ENCODE measurements at places on chromosomes 4 and X. TPM values are rescaled to one million over a fixed set of nuclear protein-coding genes. Genes with fewer than 3 reads are reported as not detected.

- no peak for DNase-seq
Measured at GRCh38 chr4:111880116-111880515, 265.1 kb upstream of the FAM241A start.

RBM47 gene
- 197 TPM for total RNA-seq

DNA sequence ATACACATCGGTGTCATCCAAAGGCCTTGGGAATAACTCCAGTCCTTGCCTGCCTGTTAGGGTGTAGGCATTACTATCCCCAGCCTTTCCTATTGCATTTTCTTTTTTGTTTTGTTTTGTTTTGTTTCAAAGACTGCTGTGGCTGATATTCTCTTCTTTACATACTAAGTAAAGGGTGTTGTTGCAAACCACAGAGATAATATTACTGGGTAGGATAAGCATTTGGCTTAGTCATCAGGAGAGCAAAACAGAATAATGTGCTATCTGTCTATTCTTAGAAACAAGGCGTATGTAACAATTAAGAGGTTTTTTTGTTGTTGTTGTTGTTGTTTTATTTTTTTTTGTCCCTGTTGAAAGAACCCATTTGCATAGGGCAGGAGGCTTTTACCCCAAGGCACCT lies 41.8 kb downstream of the UGT2B28 start:
- no peak for DNase-seq

- no peak for DNase-seq
Measured at GRCh38 chrX:101530944-101531343, 19.4 kb upstream of the ARMCX1 start.

ARR3 gene
- total RNA-seq: not detected

FAM53A gene
- total RNA-seq: 2.5 TPM

CSAG1 gene
- not detected for total RNA-seq

DNA sequence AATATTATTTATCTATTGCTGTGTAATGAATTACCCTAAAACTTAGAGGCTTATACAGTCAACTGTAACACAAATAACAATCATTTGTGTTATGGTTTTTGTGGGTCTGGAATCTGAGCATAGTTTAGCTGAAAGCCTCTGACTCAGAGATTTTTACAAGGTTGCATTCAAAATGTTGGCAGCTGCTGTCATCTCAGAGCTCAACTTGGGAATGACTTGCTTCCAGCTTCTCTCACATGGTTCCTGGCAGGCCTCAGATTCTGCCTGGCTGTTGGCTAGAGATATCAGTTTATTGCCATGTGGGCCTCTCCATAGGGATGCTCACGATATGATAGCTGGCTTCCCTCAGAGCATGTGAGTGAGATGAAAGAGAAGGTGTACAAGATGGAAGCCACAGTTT lies 70.2 kb upstream of the BRWD3 start:
- DNase-seq: no peak

TCEANC gene
- 2.5 TPM for total RNA-seq

CTPS2 gene
- 4.9 TPM for total RNA-seq

GRCh38 chr4:67659065-67659464 lies 41.9 kb downstream of the UBA6 start:
- DNase-seq: no peak

- DNase-seq: no peak
Measured at GRCh38 chr4:181364504-181364903, 878.7 kb upstream of the TENM3 start.

DNA sequence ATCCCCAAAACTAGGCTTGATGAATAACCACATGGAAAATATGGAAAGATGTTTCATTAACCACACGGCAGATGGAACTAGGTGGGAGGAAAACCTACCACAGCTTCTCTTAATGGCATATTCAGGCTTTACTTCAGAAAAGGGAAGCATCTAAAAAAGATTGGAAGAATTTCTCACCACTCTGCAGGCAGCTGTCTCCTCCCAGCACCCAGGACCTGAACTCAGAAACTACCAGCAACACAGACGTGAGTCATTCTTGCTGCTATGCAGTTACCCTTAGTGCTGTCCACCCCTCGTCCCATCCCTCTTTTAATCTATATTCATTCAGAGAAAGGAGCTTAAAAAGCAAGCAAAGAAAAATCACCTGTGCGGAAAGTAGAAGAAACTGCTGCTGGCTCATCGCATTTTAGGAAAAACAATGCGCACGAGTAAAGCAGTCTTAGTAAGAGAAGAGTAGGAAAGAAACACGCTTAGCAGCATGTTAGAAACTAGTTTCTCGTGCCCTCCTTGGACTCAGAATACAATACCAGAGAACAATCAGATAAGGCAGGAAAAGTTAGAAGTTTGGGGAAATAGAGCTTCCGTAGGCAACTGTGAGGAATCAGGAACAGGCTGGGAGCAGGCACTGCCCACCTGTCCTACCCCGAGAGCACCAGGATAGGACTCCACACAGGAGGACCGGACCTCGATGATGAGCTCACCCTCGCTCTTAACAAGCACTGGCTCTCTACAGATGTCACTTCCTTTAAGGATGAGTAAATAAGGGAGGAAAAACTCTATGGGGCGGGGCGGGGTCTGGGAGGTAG lies 48.1 kb upstream of the ENPP6 start:
- DNase-seq: no peak

UGT2B17 gene
- total RNA-seq: not detected

GRCh38 chr4:105192474-105192873 lies 45.8 kb downstream of the TET2 start:
- DNase-seq: no peak

GRCh38 chrX:46649421-46650260 lies 76.1 kb downstream of the CHST7 start:
- no peak for DNase-seq

UGT2B11 gene
- not detected for total RNA-seq

DNA sequence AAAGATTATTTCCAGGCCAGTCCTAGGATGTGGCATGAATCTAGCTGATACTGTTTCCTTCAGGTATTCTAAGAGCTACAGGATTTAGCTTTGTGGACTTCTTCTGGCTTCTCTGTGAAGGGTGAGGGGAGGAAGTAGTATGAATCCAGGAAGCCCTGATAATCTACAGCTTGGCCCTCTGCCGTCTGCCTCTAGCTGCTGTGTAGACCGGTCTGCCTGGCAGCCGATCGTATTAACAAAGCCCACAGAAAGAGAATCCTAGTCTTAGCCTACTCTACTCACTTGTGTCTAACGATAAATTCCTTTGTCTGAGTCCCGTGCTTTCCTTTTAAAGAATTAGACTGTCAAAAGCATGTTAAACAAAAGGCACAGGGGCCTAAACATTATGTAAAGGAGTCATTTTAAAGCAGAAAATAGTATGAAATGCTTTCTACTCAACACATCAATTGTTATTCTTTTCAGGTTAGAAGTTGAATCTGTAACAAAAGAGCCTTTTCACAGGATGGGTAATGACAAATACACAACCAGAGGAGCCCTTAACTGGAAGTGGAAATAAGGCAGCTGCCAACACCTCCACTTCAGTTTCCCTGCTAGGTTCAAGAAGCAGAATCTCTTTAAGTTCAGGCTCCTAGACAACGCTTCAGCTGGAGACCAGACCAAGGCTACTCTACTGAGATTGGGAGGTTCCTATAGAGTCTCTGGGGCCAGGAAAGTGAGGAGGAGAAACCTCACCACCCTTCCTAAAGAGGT lies 48.9 kb upstream of the UCP1 start:
- no peak for DNase-seq

GABRQ gene
- total RNA-seq: 1.3 TPM

DNA sequence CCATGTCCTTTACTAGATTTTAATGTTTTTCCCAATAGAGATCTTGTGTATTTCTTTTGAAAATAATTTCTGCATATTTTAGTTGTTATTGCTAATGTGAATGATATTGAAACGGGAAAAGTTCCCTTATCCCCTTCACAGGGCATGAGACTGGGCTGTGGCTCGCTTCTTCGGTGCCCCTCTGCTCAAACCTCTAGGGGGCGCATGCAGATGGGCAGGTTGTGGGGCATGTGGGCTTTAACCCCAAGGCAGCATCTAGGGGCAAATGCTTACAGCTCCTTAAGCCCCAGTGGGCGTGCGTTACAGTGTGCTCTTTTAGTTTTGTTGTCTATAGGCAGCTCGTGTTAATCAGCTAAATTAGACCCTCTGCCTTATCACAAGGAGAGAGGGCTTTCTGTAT lies 194.7 kb downstream of the OPHN1 start:
- DNase-seq: no peak

- DNase-seq: no peak
Measured at GRCh38 chr4:42904986-42905385, 12.5 kb downstream of the GRXCR1 start.

DNA sequence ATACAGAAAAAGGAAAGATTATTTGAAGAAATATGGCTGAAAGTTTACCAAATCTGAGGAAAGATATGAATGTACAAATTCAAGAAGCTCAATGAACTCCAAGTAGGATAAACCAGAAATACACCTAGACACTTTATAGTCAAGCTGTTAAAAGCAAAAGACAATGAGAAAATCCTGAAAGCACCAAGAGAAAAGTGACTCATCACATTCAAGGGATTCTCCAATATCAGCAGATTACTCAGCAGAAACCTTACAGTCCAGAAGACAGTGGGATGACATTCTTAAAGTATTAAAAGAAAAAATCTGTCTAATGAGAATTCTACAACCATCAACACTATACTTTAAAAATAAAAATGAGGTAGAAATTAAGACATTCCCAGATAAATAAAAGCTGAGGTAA lies 223.8 kb upstream of the ZCCHC13 start:
- DNase-seq: no peak

GRCh38 chrX:67044029-67044653 lies 405.3 kb upstream of the EDA2R start:
- DNase-seq: no peak

DNA sequence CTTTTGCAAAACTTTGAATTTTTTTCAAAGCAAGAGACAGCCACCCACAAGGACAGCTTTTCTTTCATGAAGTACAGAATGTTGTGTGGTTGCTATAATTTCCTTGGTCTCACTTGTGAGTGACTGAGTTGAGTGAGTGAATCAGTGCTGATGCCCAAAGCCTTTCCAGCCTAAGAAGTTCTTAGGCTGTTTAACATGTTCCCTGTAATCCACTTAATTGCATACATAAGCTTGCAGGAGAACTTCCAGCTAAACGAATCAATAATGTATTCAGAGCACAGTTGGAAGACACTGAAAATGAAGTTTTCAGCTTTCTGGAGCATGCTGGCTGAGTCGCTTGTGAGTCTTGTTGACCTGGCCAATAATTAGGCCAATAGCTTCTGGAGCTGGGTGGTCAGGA lies 42.0 kb upstream of the GK2 start:
- DNase-seq: no peak

- no peak for DNase-seq
Measured at GRCh38 chr4:30436394-30436793, 283.8 kb upstream of the PCDH7 start.

- DNase-seq: no peak
Measured at GRCh38 chrX:93868289-93868965, 194.4 kb downstream of the FAM133A start.

DNA sequence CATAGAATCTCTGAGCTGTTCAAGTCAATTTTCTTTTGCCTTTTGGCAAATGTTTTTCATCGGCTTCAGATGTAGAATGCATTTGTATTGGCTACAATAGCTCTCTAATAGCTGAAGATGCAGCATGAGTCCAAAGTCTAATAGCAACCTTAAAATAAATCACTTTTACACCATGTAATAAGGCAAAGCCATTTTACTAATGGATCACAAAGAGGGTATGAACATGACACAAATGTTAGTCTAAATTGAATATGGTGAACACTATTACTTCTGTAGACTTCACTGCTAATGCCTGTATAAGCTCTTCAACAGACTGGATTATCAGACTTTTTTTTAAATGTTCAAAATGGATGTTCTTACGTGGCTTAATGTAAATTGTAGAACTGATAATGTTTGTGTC lies 645.3 kb downstream of the TLL1 start:
- DNase-seq: no peak

PCGF3 gene
- total RNA-seq: 47.9 TPM

DNA sequence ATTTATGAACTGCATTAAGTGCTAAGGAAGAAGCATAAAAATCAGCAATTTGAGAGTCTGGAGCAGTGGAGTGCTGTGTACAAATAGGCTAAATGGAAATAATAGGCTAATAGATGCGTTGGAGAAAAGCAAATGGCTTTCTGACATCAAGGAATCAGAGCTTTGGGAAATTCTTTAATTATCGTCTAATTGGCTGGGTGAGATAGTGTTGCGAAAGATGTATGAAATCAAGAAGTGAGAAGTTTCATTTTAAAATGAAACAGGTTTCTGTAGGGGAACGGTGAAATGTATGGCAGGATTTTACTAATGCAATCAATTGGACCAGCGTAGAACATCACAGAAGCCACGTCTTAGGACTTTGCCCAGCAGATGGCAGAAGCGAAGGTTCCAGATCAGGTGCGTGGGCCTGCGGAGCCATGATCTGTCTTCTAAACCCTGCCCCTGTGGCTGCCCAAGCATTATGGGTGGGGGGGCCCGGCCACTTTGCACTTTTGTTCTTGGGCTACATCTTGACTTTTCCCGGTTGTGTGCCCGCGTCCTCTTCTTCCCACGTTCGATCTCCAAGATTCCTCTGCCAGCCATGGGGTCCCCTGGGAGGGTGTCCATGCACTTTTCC lies 118.5 kb upstream of the SHISA3 start:
- DNase-seq: no peak

GYPB gene
- total RNA-seq: not detected

- no peak for DNase-seq
Measured at GRCh38 chr4:1357356-1358248, 10.6 kb downstream of the UVSSA start.

HSD17B13 gene
- total RNA-seq: not detected

TRIM61 gene
- total RNA-seq: not detected

SUPT20HL2 gene
- total RNA-seq: not detected

- no peak for DNase-seq
Measured at GRCh38 chrX:50579955-50580354, 109.3 kb upstream of the DGKK start.

- DNase-seq: no peak
Measured at GRCh38 chr4:89427782-89428181, 120.2 kb upstream of the GPRIN3 start.

PCYT1B gene
- total RNA-seq: 2.3 TPM

DNA sequence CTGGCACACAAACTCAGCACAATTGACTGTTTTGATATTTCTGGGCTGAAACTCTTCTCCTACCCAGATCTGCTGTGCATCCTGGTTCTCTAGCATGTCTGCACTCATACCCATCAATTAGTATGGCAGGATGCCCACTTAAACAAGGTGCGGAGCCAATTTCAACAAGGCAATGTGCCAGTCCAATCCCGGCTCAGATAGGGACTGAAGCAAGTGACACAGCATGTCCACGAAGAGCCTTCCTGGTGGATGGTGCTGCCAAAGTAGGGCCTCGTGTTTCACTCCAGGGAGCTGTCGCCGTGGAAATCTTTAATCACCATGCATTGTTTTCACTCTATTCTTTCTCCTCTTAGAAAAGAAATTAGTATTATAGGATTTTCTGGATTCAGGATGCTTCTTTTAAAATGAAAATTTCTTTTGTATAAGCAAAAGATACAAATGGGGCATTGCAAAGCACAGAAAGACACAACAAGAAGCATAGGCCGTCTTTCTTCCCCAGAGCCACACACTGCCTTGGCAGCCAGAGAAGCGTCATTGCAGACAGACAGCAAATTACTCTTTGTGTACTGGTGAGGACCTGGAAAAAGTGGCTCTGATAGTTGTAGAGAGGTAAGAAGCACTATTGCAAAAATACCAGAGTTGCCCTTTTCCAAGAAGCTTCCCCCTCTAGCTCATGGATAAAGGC lies 40.6 kb upstream of the LSM6 start:
- DNase-seq: no peak
